ENCODE measurements at places on chromosomes 4 and X.

- no peak for DNase-seq
These were observed 19.0 kb upstream of the AP1S2 start for GRCh38 chrX:15873566-15873965.

- no peak for DNase-seq
These were observed 385.2 kb downstream of the GPAT3 start for GRCh38 chr4:83921124-83921523.

- no peak for DNase-seq
These were observed 265.5 kb upstream of the FTHL17 start for GRCh38 chrX:31337332-31337731.

GRCh38 chr4:181323061-181323460 lies 920.1 kb upstream of the TENM3 start:
- no peak for DNase-seq

DNA sequence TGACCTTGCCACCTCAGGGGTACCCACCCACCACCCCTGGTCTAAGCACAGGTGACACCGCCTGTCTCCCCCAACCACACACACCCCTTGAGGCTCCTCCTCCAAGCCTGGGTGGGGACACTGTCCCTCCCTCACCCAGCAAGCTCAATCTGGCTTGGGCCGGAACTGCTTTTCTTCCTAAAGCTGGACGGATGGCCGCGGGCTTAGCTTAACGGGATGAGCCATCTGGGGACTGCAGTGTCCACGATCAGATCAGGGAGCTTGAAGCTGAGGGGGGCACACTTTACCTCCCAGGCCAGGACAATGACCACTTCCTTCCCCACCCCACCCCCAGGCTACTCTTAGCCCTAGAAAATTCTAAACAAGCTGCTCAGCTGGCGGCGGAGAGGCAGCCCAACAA lies 1.0 kb upstream of the SLC6A8 start:
- DNase-seq, result no peak

DNA sequence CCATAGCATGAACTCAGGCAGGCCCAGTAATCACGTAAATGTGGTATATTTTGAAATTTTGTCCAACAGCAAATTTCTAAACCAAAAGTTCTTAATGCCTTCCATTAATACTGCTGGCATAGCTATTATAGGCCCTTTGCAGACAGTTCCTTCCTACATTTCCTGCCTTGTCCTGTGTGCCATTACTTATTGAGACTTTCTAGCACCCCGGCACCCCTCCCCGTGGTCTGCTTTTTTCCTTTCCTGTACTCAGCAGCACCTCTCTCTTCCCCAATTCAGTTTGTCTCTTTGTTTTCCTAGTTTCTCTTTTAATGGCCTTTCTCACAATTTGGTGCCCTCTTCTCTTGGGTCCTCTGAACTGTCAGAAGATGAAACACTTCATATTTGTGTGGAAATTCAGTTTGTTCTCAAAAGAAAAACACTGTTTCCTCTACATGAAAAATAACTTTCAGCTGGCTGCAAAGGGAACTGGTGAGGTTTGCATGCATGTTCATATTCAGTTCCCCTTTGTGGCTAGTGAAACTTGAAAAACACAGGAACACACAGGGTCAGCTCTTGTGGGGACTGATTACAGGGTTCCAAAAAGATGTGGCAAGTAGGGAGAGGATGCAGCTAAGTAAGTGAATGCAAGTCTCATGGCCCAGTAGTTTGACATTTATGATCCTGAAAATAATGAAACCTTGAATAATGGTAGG lies 17.1 kb downstream of the GPR34 start:
- DNase-seq, result no peak

- DNase-seq, result no peak
These were observed 628 bp downstream of the MXD4 start for GRCh38 chr4:2261110-2261852.

DNA sequence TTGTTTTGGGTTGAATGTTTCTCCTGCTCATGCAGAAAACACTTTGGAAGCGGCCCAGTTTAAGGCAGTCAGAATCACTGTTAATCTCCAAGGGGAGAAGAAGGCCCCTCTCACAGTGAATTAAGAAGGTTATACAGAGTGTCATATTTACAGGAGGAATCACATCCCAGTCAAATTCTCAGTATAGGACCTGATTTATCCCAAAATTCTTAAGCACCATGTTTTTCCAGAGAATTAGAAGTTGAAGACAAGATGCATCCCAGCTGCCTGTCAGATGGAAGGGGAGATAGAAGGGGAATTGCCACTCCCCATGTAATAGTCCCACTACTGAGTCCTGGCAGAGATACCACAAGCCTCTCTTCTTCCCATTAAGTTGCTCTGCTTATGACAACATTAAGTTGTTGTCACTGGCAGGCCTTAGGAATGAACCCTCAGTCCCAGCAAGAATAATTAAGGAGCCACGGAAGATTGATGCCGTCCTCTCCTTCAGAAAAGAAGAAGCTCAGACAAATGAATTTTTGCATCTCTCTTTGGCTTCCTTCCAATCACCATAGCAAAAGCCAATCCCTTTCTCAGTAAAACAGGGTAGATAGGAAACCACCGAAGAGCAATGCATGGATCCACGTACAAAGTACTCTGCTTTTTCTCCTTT lies 138.4 kb downstream of the LDB2 start:
- DNase-seq, result no peak

- no peak for DNase-seq
These were observed 63.4 kb downstream of the NFKB1 start for GRCh38 chr4:102564399-102565059.

GRCh38 chr4:133776503-133776902 lies 425.1 kb downstream of the PABPC4L start:
- DNase-seq, result no peak

DNA sequence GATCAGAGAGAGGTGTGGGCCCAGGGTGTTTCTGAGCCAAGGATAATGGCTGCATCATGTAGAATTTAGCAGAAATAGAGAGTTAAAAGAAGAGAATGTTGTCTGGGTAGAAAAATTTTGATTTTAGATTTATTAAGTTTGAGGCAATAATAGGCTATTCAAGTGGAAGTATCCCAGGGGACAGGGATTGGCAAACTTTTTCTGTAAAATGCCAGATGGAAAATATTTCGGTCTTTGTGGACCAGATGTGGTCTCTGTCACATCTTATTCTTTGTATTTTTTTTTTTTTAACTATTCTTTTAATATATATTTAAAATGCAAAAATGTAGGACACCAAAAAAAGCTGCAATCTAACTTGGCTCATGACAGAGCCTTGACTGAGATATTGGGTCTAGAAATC lies 33.1 kb downstream of the IL15 start:
- no peak for DNase-seq

DNA sequence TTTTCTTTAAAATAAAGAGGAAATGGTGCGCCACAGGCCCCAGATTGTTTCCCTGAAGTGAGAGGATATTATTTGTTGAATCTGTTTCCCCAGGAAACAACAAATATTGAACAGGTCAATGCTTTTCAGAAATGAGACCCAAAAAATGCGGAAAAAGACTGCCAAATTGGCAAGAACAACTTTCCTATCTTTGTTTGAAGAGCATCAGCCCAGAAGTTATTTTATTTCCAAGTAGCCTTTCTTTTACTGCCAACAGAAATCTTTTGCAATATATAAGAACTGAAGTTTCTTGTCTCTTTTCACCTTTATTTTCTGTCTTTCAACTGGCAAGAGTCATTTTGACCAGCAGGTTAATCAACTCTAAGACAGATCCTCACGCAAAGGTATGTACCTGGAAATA lies at the start of gene SMR3A:
SMR3A (plus strand) TSS at position 301 of the 400 bp plus-strand sequence. CDS start 1,356 bp downstream, outside the sequence.
- DNase-seq, result no peak

DNA sequence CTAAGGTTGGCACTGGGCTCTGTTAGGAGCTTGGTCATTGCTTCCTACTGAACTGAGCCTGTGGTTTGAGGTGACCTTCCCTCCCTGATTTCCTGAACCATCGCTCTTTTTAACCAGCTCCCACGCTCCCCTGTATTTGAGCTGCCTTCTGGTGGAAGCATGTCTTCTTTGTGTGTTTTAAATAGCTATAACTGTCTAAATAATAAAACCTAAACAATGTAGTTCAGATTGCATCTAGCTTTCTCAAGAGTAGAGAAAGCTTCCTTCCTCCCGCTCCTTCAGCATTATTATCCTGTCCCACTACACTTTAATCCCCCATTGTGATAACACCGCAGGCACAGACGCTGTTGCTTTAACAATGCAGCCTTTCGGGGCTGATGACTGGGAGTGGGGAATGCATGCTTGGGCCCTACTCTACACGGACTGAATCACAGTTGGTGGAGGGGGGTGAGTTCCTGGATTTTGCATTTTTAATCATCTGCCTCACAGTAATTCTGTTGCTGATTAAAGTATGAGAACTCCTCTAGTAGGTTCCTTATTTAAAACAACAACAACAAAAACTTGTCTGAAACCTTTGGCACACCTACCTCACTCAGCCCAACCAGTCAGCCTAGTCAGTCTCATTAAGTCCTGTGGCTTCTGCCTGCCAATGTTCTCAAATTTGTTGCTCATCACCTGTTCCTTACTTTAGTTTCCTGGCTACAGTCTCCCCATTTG lies 6.6 kb downstream of the SMS start:
- DNase-seq, result no peak

- DNase-seq, result peak; percentile 6
These were observed 233.2 kb downstream of the EPHA5 start for GRCh38 chr4:65437102-65437501.

GRCh38 chrX:150224676-150225075 lies 138.4 kb upstream of the MAMLD1 start:
- no peak for DNase-seq

DNA sequence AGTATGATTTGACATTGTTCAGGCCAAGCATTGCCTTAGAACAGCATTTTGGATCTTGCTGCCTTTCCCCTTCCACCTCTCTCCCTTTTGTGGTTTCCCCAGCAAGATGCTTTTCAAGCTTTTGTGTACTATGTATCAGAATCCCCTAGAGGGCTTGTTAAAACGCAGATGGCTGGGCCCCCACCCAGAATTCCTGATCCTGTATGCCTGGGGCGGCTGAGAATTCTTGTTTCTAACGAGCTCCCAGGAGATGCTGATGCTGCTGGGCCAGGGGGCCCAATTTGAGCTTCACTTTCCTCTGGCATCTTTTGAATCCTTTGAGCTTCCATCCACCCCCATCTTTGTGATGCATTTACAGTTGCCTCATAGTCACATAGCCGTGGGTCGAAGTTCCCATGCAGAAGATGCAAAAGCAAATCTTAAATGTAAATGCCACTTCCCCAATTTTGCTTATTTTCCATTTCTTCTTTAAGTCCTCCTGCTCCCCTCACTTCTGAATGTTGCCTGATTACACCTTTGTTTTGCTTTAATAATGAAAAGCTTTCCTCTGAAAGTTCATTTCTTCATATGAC lies 18.5 kb downstream of the HCCS start:
- DNase-seq, result no peak

DNA sequence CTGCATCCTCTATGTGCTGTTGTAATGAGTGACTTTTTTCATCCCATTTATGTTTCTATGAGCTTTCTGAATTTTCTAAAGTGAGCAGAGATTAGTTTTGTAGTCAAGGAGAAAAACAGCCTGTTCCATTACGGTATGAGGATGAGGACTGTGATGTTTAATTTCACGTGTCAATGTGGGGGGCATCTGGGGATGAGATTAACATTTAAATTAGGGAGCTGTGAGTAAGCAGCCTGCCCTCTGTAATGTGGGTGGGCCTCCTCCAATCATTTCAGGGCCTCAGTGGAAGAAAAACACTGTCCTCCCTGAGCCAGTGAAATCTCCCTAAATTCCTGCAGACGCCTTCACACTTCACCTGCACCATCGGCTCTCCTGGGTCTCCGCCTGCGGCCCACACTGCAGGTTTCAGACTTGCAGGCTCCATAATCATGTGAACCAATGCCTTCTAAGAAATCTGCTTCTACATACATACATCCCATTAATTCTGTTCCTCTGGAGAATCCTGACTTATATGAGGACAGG lies 121.7 kb downstream of the AFAP1 start:
- DNase-seq, result no peak

GRCh38 chr4:76207549-76207948 lies 6.1 kb downstream of the SCARB2 start:
- no peak for DNase-seq

GRCh38 chrX:10033375-10034007 lies 66.3 kb downstream of the CLDN34 start:
- no peak for DNase-seq

DNA sequence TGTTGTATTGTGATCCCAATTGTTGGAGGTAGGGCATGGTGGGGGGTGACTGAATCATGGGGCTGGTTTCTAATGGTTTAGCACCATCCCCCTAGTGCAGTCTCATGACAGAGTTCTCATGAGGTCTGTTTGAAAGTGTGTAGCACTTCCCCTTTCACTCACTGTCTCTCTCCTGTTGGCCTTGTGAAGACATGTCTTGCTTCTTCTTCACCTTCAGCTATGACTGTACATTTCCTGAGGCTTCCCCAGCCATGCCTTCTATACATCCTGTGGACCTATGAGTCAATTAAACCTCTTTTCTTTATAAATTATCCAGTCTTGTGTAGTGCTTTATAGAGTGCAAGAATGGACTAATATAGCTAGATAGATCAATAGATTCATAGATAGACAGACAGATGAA lies 230.0 kb downstream of the MAGEE1 start:
- DNase-seq, result no peak
